ENCODE measurements at places on chromosomes 13 and 19. TPM values are rescaled to one million over a fixed set of nuclear protein-coding genes. Genes with fewer than 3 reads are reported as not detected.

- no peak overlapping the region for H3K4me3 ChIP-seq
- no peak overlapping the region for H3K27ac ChIP-seq
- no peaks in the 10 kb centered on the region for H3K36me3 ChIP-seq
Observed at GRCh38 chr13:79485014-79485811, 4.3 kb downstream of the NDFIP2 start.

DNA sequence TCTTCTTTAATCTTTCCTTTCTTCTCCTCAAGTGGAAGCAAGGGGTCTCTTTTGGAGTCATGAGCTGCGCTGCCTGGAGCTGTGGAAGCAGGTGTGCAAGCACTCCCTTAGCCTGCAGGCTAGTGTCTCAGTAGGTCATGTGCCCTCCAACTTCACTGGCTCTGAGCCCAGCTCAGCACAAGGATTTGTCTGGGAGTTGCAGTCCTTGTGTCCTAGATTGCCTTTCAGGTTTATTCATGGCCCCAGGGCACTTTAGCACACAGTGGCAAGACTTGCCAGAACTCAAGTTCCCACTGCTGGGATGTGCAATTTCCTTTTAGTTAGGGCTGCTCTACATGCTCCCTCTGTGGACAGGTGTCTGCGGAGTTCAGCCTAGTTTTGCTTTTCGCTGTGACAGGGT lies 211.7 kb downstream of the LIG4 start:
- ATAC-seq, result peak; percentile 28
- no peak overlapping the region for H3K4me3 ChIP-seq
- H3K27me3 ChIP-seq, result no peaks in the 10 kb centered on the region
- H3K36me3 ChIP-seq, result no peaks in the 10 kb centered on the region

DNA sequence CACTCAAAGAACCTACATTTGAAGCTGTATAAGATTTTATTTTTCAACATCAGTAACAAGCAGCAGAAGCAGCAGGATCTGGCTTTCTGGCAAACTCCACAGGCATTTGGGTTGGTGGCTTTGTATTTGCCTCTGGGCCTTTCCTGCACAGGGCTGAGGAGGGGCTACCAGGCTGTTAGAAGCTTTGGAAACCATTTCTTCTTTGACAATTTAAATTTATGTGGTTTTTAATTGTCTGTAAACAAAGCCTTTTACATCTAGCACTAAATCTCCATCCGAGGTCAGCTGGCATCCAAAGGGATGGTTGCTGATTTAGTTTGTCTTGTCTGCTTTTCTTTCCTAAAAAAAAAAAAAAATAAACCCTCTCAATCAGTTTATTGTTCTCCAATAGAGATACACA lies 127.5 kb upstream of the OBI1 start:
- H3K27me3 ChIP-seq, result peaks cover 8% of the 10 kb centered on the region
- H3K4me1 ChIP-seq, result no peaks in the 10 kb centered on the region
- no peak for ATAC-seq
- no peaks in the 10 kb centered on the region for H3K36me3 ChIP-seq

GRCh38 chr13:100432611-100433010 lies 156.0 kb downstream of the GGACT start:
- peaks cover 46% of the 10 kb centered on the region for H3K36me3 ChIP-seq
- no peak for ATAC-seq
- H3K4me3 ChIP-seq, result no peak overlapping the region
- no peaks in the 10 kb centered on the region for H3K4me1 ChIP-seq

DNA sequence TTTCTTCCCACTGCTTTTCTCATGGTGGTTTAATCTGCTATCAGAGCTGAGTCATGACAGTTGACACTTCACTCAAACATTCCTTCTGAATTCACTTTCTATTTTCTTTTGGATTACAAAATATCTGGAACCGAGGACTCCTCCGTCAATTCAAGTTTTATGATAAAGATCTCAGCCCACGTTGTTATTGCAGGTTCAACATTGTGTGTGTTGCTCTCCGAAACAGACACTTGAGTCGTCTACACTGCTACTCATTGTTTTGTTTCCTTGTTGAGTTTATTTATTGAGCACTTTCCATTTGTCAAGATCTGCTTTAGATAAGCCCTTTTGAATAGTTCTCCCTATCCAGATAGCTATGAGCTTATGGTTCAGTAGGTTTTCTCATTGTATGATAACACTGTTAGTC lies 636.1 kb upstream of the GPC6 start:
- no peaks in the 10 kb centered on the region for H3K4me1 ChIP-seq
- no peak overlapping the region for H3K27ac ChIP-seq
- no peaks in the 10 kb centered on the region for H3K36me3 ChIP-seq
- ATAC-seq, result no peak
- H3K27me3 ChIP-seq, result no peaks in the 10 kb centered on the region

GRCh38 chr19:58557221-58558065 lies 968 bp downstream of the UBE2M start:
- ATAC-seq, result no peak
- H3K36me3 ChIP-seq, result no peaks in the 10 kb centered on the region
- H3K4me1 ChIP-seq, result peaks cover 53% of the 10 kb centered on the region
- peak overlapping the region; percentile 100 for H3K27ac ChIP-seq
- H3K4me3 ChIP-seq, result peak overlapping the region; percentile 52

- no peak overlapping the region for H3K4me3 ChIP-seq
- ATAC-seq, result no peak
- no peaks in the 10 kb centered on the region for H3K27me3 ChIP-seq
- no peaks in the 10 kb centered on the region for H3K36me3 ChIP-seq
- no peaks in the 10 kb centered on the region for H3K4me1 ChIP-seq
Observed at GRCh38 chr19:3554254-3555083, 2.9 kb downstream of the MFSD12 start.

DNA sequence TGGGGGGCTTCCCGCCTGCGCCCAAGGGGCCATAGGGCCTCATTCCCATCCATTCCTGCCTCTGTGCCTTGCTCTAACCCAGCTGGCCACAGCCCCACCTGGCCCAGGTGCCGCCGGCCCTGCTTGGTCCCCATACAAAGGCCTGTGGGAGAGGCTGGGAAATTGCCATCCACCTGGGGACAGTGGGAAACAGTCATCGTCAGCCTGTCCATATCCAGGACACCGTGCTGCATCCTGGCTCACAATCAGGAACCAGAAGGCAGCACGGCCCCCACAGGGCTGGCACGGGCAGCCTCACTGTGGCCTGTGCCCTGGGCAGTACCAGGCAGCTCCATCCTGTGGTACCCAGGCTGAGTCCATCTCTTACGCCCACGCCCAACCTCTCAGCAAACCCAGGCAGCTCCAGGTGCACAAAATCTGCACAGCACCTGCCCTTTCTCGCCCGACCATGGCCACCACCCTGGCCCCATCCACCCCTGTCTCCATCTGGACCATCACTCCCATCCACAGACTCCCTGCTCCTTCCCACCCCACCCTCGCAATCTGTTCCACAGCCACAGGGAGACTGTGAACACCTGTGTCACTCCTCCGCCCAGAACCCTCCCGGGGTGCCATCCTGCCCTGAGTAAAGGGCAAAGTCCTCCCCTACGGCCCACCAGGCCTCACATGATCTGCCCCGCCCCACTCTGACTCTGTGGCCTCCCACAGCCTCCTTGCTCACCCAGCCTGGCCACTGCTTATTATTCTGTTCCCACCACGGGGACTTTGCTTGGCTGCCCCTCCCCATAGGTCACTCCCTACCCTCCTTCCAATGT lies 21.1 kb upstream of the FBXO27 start:
- no peaks in the 10 kb centered on the region for H3K4me1 ChIP-seq
- H3K27ac ChIP-seq, result no peak overlapping the region
- ATAC-seq, result no peak
- no peak overlapping the region for H3K4me3 ChIP-seq
- H3K36me3 ChIP-seq, result no peaks in the 10 kb centered on the region
- peaks cover 26% of the 10 kb centered on the region for H3K27me3 ChIP-seq

- H3K36me3 ChIP-seq, result no peaks in the 10 kb centered on the region
- H3K4me3 ChIP-seq, result no peak overlapping the region
- peaks cover 25% of the 10 kb centered on the region for H3K27me3 ChIP-seq
- no peaks in the 10 kb centered on the region for H3K4me1 ChIP-seq
Observed at GRCh38 chr13:52869050-52869449, 20.6 kb upstream of the PCDH8 start.

DNA sequence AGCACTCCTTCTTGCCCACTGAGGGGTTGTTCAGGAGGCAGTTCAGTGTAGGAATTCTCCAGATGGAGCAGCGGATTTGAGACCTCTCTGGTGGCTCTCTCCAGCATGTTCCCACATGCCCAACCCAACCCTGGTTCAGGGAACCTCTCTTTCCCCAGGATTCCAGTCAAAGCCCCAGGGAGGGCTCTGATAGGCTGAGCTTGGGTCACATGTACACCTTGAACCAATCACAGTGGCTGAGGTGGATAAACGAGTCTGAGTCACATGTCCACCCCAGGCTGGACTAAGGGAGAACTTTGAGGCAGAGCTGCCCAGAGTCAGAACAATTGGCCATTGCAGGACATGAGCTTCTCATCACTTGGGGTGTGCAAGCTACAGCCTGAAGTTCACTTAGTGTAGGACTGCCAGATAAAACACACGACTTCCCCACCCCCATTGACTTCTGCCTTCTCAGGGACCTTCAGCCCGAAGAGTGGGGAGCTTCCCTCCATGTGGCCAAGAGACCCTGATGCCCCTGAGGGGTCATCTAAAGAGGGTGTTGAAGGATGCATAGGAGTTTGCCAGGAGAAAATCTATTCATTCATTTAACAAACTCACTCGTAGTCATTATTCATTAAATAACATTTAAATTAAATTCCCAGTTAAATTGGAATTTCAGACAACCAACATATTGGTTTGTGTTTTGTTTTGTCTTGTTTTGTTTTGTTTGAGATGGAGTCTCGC lies 4.0 kb upstream of the MAST3 start:
- no peak overlapping the region for H3K4me3 ChIP-seq
- no peaks in the 10 kb centered on the region for H3K4me1 ChIP-seq
- ATAC-seq, result no peak
- H3K27me3 ChIP-seq, result peaks cover 14% of the 10 kb centered on the region

DNA sequence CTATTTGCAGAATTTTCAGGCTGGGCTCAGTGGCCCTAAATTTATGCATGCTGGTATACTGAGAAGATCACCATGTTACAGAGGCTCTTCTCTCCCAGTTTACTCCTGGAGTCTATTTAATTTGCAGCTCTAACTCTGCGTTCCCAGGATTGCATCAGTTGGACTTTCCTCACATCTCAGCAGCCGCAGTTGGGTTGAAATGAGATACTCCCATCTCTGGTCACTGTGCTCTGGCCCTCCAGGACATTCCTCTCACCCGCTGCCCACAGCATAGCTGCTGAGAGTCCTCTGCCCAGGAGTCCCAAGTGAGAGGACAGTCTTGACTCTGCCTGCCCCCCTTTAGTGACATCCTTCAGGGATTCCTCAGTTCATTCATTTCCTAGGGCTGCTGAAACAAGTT lies 150.9 kb downstream of the LACC1 start:
- H3K4me1 ChIP-seq, result no peaks in the 10 kb centered on the region
- no peaks in the 10 kb centered on the region for H3K36me3 ChIP-seq
- H3K27ac ChIP-seq, result no peak overlapping the region
- H3K4me3 ChIP-seq, result no peak overlapping the region

GRCh38 chr19:7415163-7415856 lies 66.6 kb downstream of the ARHGEF18 start:
- H3K4me1 ChIP-seq, result no peaks in the 10 kb centered on the region
- H3K36me3 ChIP-seq, result peaks cover 17% of the 10 kb centered on the region
- ATAC-seq, result no peak
- H3K27ac ChIP-seq, result no peak overlapping the region
- no peak overlapping the region for H3K4me3 ChIP-seq

DNA sequence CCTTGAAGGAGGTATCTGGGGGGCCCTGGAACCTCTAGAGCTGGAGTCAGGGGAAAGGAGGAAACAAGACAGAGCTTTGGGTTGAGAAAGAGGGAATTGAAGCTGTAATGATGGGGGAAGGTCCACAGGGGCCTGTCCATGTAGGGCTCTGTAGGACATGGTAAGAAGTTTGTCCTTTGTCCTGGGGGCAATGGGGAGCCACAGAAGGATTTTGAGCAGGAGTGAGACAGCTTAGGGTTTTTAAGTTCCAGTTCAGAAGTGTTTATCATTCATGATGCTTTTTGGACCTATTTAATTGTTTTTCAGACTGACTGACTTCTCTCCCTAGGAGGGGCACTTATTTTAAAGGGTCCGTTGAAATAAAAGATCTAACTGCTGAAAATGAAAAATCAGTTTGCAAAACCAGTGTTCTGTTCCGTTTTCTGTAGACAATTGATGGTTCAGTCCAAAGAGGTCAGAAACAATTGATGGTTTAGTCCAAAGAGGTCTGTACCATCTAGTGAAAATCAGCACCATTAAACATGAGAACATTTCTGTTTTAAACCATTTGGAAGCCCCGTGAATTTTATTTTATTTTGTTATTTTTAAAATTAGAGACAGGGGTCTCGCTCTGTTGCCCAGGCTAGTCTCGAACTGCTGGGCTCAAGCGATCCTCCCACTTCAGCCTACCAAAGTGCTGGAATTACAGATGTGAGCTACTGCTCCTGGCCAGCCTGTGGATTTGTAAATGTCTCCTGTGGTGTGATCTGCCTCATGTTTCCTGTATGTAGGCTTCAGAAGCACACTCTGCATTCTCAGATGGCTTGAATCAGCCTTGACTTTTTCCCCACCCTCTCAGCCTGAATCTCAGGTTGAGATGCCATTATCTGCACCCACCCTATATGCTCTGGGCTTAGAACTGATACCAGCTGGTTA lies 8.4 kb downstream of the PLD3 start:
- H3K27me3 ChIP-seq, result no peaks in the 10 kb centered on the region
- H3K4me3 ChIP-seq, result no peak overlapping the region
- ATAC-seq, result no peak
- H3K27ac ChIP-seq, result no peak overlapping the region

DNA sequence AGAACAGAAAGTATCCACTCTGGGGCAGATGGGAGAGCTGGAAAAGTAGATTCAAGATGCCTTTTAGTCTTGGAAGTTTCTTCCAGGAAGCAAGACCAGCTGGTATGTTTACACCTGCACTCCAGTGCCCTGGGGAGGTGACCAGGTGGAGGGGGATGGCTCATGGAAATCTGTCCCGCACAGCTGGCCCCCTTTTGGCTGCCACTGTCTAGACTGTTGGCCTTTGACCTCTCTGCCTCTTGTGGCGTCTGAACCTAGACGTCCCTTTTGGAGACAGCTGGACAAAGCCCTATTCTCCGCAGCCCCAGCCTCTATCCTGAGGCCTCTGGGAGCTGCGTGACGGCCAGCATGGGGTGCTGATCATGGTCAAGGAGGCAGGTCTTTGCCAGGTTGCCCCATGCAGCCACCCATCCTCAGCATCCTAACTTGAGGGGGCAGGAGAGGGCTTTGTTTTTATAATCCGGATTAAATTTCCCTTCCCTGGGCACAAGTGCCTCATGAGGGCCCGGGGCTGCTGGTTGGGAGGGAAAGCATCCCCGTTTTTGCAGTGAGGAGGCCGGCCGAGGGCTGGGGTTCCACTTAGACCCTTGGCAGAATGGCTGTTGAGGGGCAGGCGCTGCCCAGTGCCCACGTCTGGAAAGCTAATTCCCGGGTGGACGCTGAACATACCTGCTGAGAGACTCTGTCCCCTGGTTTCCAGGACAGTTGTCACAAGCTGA lies 17.3 kb upstream of the GDF15 start:
- no peak overlapping the region for H3K4me3 ChIP-seq
- ATAC-seq, result no peak
- H3K36me3 ChIP-seq, result no peaks in the 10 kb centered on the region
- peaks cover 29% of the 10 kb centered on the region for H3K4me1 ChIP-seq
- H3K27me3 ChIP-seq, result no peaks in the 10 kb centered on the region

PNMA8A gene
- 1.6 TPM for total RNA-seq

LILRB3 gene
- total RNA-seq, result 29.4 TPM

OR7A5 gene
- not detected for total RNA-seq

SLC17A7 gene
- total RNA-seq, result 1.1 TPM

SPRY2 gene
- 48.7 TPM for total RNA-seq
